ENCODE measurements at places on chromosomes 5 and 9.

- DNase-seq = no peak
Measured at GRCh38 chr5:80752427-80752826, 97.6 kb upstream of the DHFR start.

DNA sequence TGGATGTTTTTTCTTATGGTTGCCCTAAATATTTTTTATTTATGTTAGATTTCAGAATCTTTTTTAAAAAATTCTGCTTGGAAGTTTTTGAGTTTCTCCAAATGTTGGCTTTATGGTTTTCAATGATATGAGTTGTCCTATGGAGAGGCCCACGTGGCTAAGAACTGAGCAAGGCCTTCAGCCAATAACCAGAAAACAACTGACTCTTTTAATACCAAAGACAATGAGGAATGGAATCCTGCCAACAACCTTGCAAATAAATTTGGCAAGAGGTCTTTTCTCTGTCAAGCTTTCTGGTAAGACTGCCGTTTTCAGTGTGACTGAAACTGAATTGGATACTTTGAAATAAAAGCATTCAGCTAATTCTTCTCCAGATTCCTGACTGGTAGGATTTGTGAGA lies 1740.1 kb upstream of the WWC1 start:
- no peak for DNase-seq

DNA sequence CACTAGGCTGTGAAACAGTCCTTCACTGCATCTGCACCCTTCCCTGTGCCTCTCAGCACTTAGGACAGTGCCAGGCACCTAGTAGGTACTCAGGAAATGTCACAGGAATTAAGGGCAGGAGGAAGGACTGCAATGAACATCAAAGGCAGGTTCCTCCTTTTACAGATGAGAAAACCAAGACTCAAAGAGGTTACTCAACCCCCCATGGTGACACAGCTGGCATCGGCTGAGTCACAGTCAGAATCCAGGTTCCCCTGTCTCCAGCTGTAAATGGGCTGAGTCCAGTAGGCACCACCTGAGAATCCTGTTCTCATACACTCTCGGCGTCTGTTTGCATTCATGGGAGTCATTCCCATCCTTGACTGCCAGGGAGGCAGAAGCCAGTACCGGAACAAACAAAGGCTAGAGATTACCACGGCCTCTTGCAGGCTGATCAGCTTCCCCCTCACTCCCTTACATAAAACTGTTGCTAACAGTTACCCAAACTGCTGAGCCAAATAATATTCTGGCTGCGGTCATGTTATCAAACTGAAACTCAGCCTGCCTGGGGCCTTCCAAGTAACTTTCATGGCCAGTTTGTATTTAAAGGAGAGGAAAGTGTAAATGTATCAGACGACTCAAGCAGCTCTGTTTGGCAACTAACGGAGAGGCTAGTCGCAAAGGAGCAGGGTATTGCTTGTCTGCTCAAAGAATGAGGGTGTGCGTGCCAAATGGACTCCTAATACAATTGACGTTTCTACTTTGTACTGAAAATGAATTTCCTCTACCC lies 201.7 kb downstream of the PAPPA start:
- no peak for DNase-seq

DNA sequence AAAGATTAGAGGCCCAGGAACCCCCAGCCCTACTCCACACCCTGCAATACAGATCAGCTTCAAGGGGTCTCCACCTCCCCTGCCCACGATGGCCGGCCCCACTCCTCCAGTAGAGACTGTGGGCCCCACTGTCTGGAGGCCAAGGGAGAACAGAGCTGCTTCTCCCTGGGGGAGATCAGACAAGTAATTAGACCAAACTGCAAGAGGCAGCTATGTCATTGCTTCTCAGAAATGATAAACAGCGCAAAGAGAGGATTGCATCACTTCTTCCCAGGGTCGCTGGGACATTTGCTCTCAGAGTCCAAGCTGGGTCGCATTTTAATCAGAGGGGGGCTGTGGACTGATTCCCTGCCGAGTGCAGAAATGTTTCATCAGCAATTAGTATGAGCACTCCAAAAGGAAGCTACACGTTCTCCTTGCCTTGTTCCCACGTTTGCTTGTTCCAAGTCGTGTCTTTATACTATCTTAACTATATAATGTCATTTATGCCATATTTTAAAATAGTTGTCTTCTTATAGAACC lies 59.9 kb downstream of the ROPN1L start:
- no peak for DNase-seq

GRCh38 chr5:68318955-68319705 lies 103.6 kb downstream of the PIK3R1 start:
- DNase-seq = no peak
